LHCN-M2 (cell line): ENCODE measurements at places on chromosomes 4 and X.

DNA sequence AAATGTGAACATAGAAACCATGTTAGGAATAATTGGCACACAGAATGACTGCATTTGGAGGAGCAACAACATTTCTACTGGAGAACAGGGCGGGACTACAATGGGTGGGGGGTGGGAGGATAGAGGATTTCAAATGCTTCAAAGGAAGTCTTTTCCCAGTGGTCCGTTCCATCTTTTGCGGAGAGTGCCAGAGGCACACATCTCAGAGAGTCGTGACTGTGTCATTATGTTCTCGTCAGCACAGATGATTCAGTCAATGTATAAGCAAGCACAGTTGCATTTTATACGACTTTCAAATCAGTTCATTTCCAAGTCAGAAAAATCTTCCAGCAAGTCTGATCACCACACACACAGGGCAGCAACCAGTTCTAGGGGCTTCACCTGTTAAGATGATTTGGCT, 22.7 kb upstream of the GPR50 start:
- DNase-seq: no peak

DNA sequence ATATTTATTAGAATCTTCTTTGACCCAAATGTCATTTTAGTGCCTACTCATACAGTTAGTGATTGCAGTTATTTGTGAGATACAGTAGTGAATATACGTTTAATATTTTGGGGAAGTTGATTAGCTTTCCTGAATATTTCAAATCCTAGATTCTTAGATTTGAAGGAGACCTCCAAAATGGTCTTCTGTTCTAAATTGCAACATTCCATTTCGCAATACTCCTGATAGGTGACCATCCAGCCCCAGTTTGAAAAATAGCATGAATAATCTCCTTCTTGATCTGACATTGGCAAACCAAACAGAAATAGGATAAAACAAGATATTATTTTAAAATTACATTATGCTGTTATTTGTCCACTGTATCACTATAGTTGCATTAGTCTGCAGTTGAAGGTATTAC, 505.6 kb downstream of the GRID2 start:
- no peak for DNase-seq

- DNase-seq: no peak
These were observed 329.0 kb downstream of the NAF1 start for GRCh38 chr4:162837679-162838078.

DNA sequence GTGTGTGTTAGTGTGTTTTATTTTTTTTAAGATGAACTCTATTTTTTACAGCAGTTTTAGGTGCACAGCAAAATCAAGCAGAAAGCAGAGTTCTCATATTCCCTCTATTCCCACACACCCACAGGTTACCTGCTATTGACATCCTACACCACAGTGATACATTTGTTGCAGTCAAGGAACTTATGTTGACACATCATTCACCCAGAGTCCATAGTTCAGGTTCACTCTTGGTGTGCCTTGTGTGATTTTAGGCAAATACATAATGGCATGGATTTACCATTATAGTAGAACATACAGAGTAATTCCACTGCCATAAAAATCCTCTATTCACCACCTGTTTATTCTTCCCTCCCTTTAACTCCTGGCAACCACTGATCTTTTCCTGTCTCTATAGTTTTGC, 28.7 kb downstream of the DIAPH2 start:
- no peak for DNase-seq

DNA sequence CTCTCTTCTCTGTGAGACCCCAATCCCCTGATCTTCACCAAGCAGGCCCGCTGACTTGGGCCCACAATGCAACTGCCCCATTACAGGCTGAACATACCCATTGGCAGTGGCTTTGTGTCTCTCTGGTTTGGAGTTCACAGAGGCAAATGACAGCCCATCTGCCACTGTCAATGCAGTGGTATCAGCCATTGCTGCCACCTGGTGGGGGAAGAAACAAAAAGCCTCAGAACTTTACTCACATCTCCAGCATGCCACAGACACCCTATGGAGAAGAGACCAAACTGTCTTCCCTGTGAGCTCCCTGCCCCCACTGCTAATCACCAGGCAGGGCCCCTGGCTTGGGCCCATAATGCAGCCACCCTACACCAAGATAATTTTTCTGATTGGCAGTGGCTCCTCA, 729.3 kb upstream of the ACTRT1 start:
- no peak for DNase-seq

DNA sequence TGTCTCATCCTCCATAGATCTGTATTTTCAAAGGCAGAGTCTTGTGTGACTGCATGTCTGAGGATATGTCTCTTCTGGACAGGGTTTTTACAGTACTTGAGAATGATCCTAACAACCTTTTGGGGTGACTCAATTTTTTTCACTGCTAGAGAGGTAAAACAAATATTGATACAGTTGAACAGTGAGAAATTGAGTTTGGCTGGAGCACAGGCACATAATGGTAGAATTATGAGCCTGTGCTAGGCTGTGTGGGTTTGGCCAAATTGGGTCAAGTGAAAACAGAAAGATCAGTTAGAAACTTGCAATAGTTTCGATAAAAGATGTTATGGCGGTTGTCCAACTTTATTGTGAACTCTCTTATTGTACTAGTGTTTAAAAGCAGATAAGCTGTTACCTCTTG, 23.3 kb upstream of the EOLA2 start:
- DNase-seq: no peak

GRCh38 chr4:31334086-31334910, 614.1 kb downstream of the PCDH7 start:
- DNase-seq: no peak

DNA sequence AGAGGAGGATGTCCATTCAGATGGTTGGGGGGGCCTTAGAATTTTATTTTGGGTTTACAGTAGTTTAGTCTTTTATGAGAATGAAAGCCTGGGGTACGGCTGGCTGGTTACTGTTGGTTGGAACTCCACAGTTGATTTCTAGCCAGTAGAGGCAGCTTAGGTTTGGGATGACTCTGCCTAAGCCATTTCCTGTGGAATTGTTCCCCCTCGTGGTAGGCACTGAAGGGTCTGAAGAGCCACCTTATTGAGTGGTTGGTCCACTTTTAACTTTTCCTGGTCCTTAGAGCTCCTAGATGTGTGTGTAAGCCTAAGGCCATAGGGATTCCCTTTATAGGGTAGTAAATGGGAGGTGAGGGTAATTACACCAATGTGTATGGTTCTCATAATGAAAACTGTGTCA, 19.7 kb downstream of the SPIN3 start:
- DNase-seq: peak; percentile 18

- DNase-seq: no peak
These were observed 1157.6 kb upstream of the TENM3 start for GRCh38 chr4:181085557-181085956.

- no peak for DNase-seq
These were observed 107.4 kb downstream of the CT47B1 start for GRCh38 chrX:120768254-120768653.

DNA sequence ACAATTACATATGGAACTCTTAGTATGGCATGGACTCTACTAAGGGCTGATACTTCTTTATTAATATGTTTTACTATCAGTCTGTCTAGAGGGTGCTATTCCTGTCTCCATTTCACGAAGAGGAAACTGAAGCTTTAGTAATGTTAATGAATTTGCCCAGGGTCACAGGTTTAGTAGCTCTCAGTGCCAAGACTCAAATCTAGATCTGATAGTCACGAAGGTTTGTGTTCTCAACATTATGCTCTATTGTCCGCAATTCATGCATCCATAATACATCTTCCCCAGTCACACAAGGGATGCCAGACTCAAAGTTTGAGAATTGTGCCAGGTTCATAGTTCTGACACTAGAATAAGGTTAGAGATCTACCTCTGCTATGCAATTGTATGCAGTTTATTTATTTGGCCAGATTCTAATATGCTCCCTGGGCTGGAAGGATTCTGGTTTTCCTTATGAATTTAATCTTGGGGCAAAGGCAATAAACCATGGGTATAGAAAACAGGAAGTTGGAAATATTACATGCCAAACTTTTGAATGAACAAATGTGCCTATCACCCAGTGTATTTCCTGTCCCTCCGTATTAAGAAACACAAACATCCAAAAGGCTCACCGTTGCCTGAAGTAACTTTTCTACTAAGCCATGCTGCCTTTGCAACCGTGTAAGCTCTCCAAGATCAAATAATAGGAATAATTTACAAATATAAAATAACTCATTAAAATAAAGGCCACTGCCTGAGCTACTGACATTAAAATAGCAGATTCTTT, 478.5 kb downstream of the INPP4B start:
- no peak for DNase-seq

GRCh38 chr4:707929-708630, 2.4 kb downstream of the PCGF3 start:
- DNase-seq: no peak

GRCh38 chr4:121788896-121789295, 12.2 kb upstream of the EXOSC9 start:
- DNase-seq: no peak

DNA sequence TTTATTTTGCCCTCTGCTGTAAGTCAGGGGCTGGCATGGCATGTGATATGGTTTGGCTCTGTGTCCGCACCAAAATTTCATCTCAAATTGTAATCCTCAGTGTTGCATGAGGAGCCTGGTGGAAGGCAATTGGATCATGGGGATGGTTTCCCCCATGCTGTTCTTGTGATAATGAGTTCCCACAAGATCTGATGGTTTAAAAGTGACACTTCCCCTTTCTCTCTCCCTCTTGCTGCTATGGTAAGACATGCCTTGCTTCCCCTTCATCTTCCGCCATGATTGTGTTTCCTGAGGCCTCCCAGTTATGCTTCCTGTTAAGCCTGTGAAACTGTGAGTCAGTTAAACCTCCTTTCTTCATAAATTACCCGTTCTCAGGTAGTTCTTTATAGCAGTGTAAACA, 72.0 kb upstream of the MSX1 start:
- no peak for DNase-seq

DNA sequence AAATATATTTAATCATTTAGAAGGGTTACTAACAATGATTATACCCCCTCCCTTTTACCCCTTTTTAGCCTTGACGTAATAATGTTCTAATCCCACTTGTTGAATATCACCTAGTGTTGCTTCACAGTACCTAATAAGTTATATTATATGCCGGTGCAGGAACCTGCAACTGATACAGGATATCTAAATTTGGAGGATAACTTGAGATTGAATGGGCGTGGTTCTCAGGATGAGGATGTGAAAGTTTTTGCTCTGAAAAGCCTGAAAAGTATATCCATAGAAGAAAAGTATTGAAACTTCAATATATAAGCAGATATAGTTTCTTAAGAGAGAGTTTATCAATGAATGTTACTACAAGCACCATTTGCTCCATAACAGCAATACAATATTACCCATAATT, 59.8 kb downstream of the ZNF711 start:
- DNase-seq: no peak

DNA sequence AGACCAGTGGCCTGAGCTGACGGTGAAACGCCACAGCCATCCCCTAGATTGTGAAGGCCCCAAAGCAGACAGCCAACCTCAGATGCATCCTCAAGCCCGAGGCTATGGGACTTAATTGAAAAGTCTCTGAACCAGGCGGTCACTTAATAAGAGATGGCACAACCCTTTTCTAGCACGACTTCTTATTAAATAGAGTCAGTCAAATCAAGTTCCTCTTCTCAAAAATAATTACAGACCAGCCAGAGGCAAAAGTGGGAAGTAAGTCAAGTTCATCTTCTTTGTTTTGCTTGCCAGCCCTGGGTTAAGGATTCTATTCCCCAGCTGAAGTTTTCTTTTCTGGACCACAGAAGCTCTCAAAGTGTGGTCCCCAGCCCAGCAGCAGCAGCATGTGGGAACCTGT, 9.7 kb upstream of the SH3KBP1 start:
- no peak for DNase-seq

- DNase-seq: no peak
These were observed 13.9 kb upstream of the SCML2 start for GRCh38 chrX:18368402-18368801.

GRCh38 chrX:74293343-74293946, 10.5 kb upstream of the ZCCHC13 start:
- DNase-seq: peak; percentile 70

GRCh38 chr4:140250989-140251552, 97.1 kb upstream of the MAML3 start:
- DNase-seq: no peak

- no peak for DNase-seq
These were observed 68.3 kb upstream of the SPANXB1 start for GRCh38 chrX:140933874-140934655.

DNA sequence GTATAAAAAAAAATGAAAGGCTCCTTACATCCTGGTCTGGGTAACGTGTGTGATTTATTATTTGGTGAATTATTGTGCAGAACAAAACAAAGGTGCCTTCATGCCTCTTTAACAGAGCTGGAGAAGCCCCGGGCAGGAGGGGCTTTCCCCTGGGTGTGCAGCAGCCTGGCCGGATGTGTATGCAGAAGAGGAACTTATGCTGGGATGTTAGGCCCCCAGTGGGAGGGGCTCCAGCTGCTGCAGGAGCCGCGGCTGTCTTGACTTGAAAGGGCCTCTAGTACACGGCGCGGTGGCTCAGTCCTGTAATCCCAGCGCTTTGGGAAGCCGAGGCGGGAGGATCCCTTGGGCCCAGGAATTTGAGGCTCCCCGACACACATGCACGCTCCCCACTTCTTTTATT, 16.0 kb downstream of the CCNQ start:
- no peak for DNase-seq

- no peak for DNase-seq
These were observed 128.2 kb downstream of the ANAPC10 start for GRCh38 chr4:144969821-144970220.

DNA sequence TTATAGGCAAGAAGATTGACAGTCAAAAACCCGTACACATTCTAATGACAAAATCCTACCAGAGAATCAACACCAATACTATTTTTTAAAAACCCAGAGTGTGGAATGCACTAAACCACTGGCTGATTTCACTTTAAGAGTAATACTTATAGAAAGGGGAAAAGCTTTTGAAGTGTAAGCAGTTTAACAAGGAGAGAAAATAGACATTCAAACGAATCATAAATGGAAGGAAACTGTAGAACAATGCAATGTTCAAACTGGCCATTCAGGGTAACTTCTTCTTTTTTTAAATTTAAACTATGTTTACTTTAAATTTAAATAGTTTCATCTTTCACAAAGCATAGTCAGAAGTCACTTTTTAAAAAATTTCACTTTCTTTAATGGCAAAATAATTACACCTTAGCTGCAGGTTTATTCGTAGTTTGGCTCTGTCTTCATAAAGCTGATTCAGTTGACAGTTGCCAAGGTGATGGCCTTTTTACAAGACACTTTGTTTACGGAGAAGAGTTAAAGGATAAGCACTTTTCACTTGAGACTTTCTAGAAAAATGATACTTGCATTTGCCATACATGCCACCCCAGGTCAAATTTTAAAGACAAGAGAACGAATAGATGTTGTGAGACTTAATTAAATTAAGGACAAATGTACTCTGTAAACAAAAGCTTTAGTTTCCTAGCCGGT, 82.4 kb upstream of the KLF3 start:
- DNase-seq: no peak
